ENCODE measurements at places on chromosomes 5 and 9. TPM values are rescaled to one million over a fixed set of nuclear protein-coding genes. Genes with fewer than 3 reads are reported as not detected.

SLCO6A1 gene
- not detected for total RNA-seq

BNC2 gene
- total RNA-seq, result 20.6 TPM

NRG2 gene
- total RNA-seq, result under 0.01 TPM

TLR4 gene
- 0.30 TPM for total RNA-seq

GBGT1 gene
- 6.9 TPM for total RNA-seq

DOLK gene
- total RNA-seq, result 24.0 TPM

IFNB1 gene
- total RNA-seq, result 0.30 TPM

BARHL1 gene
- total RNA-seq, result not detected

SH3GL2 gene
- not detected for total RNA-seq

LEAP2 gene
- 0.18 TPM for total RNA-seq

MYO10 gene
- 264 TPM for total RNA-seq

EDIL3 gene
- total RNA-seq, result 182 TPM

All from smooth muscle cell of the umbilical artery (primary cell).